ENCODE measurements at places on chromosomes 13 and 19.
A peak's percentile ranks its signal among the peaks of the same experiment; 100 is the strongest.

DNA sequence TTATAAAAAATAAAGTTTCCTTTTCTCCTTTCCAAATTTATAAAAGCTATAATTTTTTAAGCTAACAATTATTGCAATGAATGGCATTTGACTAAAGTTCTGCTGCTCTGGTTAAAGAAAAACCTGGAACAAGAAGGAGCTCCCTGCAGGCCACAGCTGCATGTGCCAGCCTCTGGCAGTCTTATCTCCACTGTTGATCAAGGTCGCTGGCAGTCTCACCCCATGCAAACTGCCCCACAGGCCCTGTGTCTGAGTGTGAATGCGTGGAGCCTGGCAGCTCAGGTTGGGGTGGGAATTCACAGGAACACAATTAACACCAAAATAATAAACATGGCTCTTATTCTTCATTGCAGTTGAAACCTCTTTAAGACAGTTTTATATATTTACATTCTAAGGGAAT, 30.2 kb upstream of the FREM2 start:
- DNase-seq = no peak

GRCh38 chr19:35146746-35147459, 3.8 kb downstream of the FXYD7 start:
- DNase-seq = no peak

DNA sequence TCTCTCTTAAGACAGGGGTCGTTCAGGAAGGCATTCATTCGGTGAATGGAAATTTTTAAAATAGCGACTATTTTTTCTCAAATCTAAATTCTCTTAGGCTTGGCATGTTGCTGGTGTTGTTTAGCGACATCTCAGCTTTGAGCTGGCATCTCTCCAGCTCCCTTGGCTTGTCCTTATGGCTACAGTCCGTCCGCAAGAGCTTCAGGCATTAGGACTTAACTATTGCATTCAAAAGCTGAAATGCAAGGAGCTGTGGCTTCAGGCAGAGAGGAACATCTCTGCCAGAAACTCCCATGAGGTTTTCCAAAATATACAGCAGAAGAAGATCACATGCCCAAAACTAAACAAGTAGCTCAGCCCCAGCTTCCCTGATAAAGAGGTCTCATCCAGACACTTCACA, 578.5 kb downstream of the EFNB2 start:
- DNase-seq = no peak

- no peak for DNase-seq
Observed at GRCh38 chr19:6041991-6042481, 64.1 kb upstream of the RANBP3 start.

- peak; percentile 29 for DNase-seq
Observed at GRCh38 chr19:1206864-1207450, 1.4 kb downstream of the STK11 start.

GRCh38 chr19:49436381-49437017, 4.8 kb downstream of the SLC17A7 start:
- DNase-seq = peak; percentile 47

- no peak for DNase-seq
Observed at GRCh38 chr19:11400798-11401197, 16.7 kb upstream of the EPOR start.
